Progenitor cell of endocrine pancreas (in vitro differentiated cells): ENCODE measurements at places on chromosomes 12 and 14.

DNA sequence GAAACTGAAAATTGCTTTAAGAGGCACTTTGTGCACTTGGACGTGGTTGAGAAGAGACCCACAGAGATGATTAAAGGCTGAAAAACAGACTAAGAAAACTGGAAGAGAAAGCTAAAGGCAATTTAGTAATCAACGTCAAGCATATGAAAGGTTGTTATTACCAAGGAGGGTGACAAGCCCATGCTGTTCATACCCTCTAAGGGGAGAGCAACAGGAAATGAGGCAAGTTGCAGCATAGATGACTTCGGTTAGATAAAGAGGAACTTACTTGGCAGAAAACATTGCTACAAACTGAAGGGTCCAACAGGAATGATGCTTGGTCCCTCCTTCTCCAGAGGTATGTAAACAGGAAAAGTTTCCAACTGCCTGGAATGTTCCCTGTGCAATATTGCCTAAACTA, 107.8 kb downstream of the DUSP6 start:
- DNase-seq: no peak

DNA sequence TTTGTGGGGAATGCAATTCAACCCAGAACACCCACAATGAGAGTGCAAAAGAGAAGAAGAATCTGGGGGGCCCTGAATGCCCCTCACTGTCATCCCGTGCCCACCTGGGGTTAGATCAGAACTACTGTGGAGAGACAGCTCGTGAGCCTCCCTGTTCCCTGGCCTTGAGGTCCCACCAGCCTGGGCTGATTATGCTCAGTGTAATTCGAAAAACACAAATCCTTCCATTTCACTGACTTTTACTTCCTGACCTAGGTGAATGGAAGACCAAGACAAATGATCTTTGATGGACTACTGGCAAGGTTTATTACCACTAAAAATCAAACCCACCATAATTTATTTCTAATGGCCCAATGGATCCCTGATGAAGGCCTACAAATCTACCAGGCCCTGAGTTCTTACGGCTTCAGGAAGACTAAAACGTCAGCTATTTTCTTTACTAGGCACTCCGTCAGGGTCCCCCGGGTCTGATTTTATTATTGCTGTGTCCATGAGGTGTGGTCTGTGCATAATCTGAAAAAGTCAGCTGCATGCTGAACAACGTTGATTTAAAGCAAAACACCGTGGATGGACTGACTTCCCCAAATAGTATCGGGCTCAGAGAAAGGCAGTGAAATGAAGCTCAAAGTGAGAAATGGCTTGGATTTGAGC, 44.9 kb upstream of the RMST start:
- DNase-seq: no peak

DNA sequence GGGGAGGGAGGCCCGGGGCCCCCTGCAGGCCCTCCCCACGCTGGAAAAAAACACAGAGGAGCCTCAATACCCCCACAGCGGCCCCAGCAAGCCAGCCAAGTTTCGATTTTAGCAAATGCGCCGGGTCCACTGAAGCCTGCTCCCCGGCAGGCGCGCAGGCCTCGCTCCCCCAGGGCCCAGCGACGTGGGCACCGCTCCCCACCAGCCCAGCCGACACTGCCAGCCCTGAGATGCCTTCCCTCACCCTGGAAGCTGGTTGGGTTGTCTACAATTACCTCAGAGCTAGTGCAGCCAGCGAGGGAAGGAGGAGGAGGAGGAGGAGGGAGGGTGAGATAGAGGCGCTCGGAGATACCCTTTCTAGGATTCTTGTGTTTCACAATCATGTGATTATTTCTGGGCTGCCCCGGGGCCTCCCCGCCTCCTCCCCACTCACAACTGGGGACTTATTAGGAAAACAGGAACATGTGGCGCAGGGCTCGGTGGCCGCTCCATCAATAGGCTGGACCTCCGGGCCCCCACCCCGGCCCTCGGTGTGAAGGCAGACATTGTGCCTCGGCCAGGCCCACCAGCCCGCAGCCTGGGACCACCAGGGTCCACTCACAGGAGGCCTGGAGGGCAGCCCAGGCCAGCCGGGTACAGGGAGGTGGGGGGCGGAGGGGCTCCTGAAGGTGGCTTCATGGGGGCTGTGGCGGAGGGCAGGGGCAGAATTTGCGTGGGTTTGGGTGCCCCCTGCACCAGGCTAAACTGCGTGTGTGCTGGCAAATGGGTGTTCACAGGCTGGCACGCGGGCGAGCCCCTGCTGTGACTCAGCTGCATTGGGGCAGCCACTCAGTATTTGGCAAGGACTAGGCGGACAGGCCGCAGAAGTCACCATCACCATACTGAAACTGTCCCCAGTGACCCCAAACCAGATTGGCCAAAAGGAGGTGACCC, 109.9 kb downstream of the NCOR2 start:
- no peak for DNase-seq

- no peak for DNase-seq
Observed at GRCh38 chr12:95335948-95336347, 118.3 kb downstream of the VEZT start.

GRCh38 chr14:104145826-104146601, 7.6 kb downstream of the KIF26A start:
- DNase-seq: no peak

DNA sequence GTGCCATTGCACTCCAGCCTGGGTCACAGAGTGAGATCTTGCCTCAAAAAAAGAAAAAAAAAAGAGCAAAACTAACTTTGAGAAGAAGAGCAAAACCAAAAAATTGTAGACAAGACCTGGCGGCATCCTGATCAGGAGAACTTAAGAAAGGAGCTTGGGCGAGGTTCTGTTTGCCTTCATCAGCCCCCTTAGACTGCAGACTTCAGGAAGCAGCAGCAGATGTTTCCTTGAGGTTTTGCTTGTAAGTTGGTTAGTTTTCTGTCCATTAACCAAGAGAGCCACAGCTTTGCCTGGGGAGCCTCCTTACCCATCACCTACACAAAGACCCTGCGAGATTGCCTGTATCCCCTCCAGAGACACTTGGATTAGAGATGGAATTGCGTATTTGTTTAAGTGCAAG, 189.0 kb downstream of the AACS start:
- no peak for DNase-seq

DNA sequence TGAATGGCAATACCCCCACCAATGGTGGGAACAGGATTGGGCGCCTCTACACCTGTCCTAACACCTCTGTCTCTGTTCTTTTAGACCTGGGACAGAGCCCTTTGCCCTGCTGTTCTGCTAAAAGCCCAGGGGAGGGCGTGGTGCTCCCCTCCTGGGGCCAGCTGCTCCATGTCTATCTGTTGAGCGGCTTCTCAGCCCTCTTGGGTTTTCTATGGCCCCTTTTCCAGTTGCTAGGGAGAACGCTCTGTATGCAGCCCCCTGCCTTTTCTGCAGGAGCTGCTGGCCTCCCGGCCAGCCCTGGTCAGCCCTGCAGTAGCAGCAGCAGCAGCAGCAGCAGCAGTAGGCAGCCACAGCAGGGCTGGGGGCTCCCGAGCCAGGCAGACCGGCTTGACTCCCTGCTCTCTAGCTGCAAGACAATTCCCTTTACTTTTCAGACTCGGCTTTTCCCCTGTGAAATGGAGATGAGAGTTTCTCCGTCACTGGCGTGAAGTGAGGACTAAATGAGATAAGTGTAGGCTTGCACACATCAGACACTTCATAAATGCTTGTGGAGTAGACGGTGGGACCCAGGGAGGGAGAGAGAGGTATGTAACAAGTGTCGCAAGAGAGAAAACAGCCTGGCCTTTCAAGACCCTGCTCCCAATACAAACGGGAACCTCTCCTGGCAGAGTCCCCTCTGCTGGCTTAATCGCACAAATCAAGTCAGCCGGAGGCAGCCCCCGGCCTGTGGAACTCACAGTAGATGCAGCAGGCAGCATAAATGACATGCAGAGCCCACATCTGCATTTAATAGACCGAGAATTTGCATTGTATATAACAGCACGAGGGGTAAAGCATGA, 1.0 kb downstream of the RTL1 start:
- DNase-seq: no peak

DNA sequence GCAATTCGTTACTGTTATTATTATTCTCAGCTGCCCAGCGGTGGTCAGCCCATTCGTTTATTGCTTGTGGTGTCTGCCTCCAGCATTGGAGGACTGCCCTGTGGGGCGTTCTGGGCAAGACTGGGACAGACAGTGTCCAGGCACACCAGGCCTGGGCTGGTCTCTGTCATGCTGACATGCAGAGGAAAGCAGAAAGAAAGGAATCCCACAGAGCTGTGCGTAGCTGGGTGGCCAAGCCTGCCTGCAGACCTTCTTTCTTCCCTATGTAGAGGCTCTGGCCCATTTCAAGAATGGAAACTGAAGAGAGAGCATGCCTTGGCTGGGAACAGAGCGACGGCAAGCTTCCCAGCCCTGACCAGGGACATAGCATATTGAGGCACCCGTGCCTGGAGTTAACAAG, 525.3 kb upstream of the TBX3 start:
- DNase-seq: no peak
